ENCODE measurements at places on chromosomes 2 and 18.

- no peak for DNase-seq
These were observed 99.0 kb upstream of the SNTG2 start for GRCh38 chr2:851680-852079.

DNA sequence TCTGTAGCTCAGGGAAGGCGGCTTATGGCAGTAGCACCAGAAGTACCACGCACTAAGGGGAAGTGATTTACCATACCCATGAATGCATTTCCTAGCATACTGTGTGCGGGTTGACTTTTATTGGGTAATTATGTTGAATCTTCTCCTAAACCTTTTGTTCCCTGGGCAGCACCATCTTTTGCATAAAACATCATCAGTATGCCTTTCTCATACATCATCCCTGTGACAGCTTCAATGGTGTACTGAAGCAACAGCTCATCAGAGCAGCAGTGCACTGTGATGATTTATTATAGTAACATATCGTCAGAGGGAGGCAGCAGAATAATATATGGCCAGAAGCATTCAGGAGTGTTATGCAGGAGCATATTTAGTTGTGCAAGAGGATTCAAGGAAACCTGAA lies 204.9 kb downstream of the CDH7 start:
- DNase-seq = no peak

DNA sequence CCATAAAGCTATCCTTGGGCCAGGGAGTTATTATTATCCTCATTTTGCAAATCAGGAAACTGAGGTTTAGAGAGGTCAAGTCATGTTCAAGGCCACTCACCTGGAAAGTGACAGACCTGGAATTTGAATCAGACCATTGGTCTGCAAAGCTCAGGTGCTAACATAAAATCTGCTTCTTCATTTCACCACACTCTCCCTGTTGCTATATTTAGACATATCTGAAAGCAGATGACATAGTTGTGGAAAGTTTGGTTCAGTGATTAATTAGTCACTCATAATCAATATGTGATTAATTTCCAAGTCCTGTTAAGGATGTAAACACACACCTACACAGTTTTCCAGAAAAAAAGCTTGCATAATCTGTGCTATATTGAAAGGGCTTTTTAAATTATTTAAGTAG lies 57.4 kb downstream of the LINC00305 start:
- no peak for DNase-seq

DNA sequence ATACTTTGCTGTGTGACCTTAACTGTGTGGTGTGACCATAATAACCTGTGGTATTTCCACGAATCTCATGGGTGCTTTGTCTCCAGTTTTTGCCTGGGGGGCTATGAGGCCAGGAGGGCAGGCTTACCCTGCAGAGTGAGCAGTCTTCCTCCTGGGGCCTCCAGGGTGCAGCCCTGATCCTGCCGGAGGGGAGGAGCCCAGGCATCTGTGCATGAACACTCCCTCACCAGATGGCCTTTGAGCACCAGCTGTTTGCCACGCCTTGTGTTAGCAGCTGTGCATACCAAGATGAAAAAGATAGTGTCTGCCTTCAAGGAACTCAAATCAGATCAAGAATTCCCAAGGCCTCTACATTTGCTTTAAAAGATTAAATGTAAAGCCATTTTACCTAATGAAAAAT lies 75.0 kb upstream of the RBM44 start:
- DNase-seq = peak; percentile 44

GRCh38 chr2:33083699-33084387 lies 137.1 kb downstream of the LTBP1 start:
- no peak for DNase-seq

GRCh38 chr2:63189026-63189425 lies 138.4 kb downstream of the OTX1 start:
- peak; percentile 47 for DNase-seq

DNA sequence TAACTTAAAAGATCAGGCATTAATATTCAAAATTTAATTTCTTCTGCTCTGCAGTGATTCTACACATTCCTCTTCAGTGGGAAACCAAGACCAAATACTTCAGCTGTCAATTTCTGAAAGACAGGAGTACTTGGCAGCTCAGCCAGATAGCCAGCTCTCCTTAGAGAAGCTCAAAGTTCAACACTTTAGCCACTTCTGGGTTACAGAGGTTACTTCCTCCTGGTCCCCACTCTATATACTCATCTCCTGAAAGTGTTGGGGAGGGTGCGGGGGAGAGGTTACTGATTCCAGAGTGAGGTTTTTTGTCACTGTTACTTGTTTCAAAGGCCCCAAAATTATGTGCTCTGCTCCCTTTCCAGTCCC lies 4.1 kb downstream of the CYTIP start:
- no peak for DNase-seq

DNA sequence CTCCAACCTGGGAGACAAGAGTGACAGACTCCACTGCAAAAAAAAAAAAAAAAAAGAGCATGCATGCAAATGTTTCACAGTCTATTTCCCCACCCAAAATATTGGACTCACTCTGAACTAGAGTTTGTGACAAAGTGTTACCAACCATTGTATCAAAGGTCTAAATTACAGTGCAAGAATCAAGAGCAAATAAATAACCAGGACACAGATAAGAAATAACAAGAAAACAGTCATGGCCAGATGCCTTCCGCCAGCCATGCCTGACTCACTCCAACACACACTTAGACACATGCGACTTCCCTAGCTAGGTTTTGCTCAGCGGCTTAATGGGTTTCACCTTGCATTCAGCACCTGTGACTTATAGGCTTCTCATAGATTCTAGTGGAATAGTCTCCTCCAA lies 62.8 kb downstream of the CYB5A start:
- DNase-seq = no peak

- no peak for DNase-seq
These were observed 234.8 kb downstream of the NDUFA10 start for GRCh38 chr2:239790313-239790712.

DNA sequence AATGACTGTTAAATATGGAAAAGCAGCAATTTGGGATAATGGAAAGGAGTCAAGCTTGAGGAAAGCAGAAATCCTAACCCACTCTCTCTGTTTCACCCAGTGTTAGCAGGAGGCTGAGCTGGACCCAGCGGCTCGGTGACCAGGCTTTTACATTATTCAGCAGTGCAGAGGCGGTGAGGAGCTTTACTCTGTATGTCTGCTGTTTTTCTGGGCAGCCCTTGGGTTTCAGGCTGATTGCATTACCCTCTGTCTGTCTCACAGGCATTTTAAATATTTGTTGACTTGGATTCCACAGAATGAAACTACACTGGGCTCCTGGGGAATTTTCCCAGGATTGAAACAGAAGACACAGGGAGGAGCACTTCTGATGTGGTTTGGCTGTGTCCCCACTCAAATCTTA lies 368.0 kb downstream of the GALR1 start:
- no peak for DNase-seq

DNA sequence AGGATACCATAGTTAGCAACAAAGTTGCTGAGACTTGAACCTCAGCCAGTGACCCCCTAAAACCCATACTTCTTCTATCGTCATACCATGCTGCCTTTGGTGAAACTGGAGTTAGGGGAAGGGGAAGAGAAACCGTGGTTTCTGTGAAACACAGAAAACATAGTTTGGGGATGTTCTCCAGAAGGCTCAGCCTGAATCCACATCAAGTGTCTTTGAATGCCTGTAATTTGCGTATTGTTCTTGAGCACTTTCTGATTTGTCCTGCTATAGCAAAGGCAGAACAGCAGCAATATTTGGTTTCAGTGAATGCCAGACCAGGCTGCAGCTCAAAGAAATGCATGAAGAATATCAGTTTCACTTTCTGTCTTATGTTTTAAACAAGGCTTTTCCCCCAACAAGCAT lies 258.7 kb downstream of the TTC32 start:
- DNase-seq = no peak

DNA sequence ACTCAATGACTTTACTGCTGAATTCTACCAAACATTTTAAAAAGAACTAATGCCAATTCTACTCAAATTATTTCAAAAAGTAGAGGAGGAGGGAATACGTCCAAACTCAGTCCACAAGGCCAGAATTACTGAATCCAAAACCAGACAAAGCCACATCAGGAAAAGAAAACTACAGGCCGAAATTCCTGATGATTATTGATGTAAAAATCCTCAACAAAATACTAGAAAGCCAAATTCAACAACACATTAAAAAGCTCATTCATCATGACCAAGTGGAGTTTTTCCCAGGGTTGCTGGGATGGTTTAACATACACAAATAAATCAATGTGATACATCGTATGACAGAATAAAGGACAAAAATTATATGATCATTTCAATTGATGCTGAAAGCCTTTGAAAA lies 103.9 kb upstream of the UBE2E3 start:
- DNase-seq = peak; percentile 50

GRCh38 chr18:61917818-61918217 lies 25.0 kb upstream of the RNF152 start:
- no peak for DNase-seq

DNA sequence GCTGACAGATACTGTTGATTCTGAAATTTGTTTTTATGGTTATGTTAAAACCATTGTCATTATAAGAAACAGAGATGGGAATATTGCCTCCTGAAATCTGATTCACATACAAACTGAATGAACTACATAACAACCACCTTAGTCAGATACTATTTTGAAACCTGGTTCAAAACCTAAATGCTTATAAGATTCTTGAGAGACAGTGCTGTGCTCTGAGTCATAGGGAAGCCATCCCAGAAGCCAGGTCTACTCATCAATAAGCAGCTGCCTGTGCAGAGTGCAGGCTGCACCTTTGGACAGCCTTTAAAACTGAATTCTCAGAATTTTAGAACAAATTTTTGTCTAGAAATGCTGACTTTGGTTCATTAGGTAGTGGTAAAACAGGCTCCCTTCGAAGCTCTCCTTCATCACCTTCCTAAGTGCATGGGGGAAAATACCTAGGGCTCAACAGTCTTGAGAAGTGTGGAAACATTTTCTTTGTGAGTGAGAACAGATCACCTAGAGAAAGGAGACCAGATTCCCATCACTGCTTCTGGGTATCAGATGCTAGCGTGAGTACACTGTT lies at the start of gene SERPINB7:
SERPINB7 (plus strand) TSS at position 253 of the 565 bp plus-strand sequence. CDS start 6,955 bp downstream, outside the sequence.
- peak; percentile 85 for DNase-seq

GRCh38 chr2:100691846-100692245 lies 128.1 kb upstream of the NPAS2 start:
- DNase-seq = no peak

DNA sequence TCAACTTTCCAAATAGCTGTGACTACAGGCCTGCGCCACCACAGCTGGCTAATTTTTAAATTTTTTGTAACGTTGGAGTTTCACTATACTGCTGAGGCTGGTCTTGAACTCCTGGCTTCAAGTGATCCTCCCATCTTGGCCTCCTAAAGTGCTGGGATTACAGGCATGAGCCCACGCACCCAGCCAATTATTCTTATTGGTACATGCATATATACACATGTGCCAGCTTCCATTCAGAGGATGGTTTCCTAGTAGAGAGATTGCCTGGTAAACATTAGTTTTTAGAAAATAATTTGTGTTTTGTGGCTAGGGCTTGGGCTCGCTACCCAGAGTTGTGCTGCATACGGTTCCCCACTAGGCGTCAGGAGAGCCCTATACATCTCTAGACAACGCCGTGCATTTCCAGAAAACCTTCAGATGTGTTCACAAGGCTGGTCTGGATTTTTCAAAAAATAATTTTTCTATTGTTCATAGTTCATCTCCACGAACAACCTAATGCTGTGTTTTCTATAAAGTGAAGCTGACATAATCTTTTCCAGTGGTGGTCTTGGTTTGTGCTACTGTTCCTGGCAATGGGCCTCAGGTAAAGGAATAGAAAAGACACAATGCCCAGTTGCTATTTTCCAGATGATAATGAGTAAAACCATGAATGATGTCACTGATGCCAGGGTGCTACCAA lies 14.6 kb upstream of the AFG3L2 start:
- peak; percentile 66 for DNase-seq

GRCh38 chr2:205704127-205704741 lies 21.9 kb downstream of the NRP2 start:
- DNase-seq = peak; percentile 87

- peak; percentile 92 for DNase-seq
These were observed 27.0 kb upstream of the MGAT4A start for GRCh38 chr2:98757904-98758421.

DNA sequence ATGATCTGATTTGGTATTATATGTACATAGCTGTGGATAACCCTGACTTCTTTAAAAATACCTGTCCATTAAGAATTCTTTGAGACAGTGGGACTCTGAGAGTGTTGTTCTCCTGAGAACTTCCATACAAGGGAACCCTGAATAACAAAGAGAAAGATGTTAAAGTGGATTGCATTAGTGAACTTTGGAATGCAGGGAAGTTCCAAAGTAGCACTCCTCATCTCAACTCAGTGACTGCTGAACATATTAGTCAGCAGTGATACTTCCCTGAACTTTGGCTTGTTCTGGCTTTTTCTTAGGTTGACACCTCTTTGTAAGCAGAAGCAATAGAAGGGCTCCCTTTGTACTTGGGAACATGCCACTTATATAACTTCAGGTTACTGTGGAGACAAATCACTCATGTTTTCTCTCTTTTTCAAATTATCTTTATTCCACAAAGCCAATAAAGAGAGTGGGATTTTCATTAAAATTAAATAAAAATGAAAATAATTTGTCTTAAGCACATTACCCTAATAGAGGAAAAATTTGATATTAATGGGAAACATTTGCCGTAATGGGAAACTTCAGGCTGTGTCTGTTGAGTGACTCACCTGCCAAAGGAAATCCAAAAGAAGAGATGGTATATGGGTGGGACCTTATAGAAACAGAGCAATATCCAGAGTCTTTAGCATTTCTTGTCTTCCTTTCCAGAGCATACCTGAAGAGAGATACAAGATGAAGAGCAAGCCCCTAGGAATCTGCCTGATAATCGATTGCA lies 33.3 kb downstream of the CFLAR start:
- peak; percentile 87 for DNase-seq

DNA sequence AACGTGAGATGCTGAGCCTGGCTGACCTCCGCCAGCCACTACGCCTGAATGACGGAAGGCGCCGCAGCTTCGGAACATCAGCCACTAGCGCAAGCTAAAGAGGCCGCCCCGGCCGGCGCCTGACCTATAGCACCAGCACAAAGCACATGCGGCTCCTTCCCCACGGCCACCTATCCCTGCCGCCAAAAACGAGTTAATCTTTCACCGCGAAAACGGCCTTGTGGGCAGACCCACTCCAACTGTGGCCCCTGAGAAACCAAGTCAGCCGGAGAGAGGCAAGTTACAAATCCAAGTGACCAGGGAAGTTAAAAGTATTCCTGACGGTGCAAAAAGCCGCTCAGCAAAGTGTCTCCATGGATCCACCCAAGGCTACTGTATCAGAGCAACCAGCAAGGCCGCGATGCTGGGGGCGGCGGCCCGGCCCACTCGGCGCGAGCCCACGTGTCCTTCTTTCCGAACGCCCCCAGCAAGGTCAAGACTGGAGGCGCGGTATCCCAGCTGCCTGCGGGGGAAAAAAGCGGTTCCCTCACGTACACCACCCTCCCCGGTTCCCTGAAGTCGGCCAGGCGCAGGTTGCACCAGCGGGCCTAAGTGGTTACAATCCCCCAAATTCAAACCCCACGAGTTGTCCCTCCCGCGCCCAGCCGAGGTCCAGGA lies 575 bp downstream of the HSPD1 start:
- peak; percentile 34 for DNase-seq

- no peak for DNase-seq
These were observed 484.2 kb downstream of the DLGAP1 start for GRCh38 chr18:3970929-3971328.

GRCh38 chr2:226578373-226578772 lies 221.2 kb downstream of the IRS1 start:
- DNase-seq = peak; percentile 13

Data from AG10803 (cell line).